ENCODE measurements at places on chromosomes 16 and 17. TPM values are rescaled to one million over a fixed set of nuclear protein-coding genes. Genes with fewer than 3 reads are reported as not detected.

DNA sequence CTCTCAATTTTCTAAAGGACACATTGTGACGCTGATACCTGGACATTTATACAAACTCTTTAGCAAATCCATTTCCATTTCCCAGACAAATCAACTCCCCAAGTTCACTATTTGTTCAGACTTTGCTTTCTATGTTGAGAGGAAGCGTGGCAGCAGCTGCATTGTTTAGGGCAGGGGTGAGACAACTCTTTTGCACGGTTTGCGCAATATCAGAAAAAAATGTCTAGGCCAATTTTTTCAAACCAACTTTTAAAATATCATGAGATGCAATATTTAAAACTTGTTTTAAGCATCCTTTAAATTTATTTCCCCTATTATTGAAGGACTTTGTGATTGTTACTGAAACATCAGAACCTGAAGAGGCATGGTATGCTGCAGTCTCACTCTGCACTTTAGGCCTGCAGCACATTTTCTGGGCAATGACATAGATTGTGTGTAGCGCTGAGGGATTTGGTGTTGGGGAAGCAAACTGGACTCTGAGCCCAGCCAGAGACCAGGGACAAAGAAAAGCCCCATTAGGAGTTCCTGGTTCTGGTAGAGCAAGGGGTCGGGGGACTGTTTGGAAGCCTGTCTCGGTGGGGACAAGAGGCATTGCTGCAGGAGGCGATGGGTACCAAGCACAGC, 6.4 kb upstream of the CCDC182 start:
- no peaks in the 10 kb centered on the region for H3K4me1 ChIP-seq
- no peaks in the 10 kb centered on the region for H3K27me3 ChIP-seq
- DNase-seq, result no peak
- no peaks in the 10 kb centered on the region for H3K36me3 ChIP-seq
- H3K4me3 ChIP-seq, result no peak overlapping the region
- no peak overlapping the region for H3K27ac ChIP-seq

- H3K4me1 ChIP-seq, result no peaks in the 10 kb centered on the region
- H3K36me3 ChIP-seq, result no peaks in the 10 kb centered on the region
- DNase-seq, result no peak
- H3K27me3 ChIP-seq, result no peaks in the 10 kb centered on the region
- no peak overlapping the region for H3K27ac ChIP-seq
- H3K4me3 ChIP-seq, result no peak overlapping the region
Measured at GRCh38 chr17:75683583-75683982, 16.4 kb downstream of the SAP30BP start.

The PMM2 gene
- 48.4 TPM for total RNA-seq

- no peak overlapping the region for H3K27ac ChIP-seq
- H3K27me3 ChIP-seq, result no peaks in the 10 kb centered on the region
- H3K4me3 ChIP-seq, result no peak overlapping the region
- no peaks in the 10 kb centered on the region for H3K4me1 ChIP-seq
Measured at GRCh38 chr16:88691924-88692560, 5.7 kb upstream of the SNAI3 start.

The PAQR4 gene
- total RNA-seq, result 5.7 TPM

DNA sequence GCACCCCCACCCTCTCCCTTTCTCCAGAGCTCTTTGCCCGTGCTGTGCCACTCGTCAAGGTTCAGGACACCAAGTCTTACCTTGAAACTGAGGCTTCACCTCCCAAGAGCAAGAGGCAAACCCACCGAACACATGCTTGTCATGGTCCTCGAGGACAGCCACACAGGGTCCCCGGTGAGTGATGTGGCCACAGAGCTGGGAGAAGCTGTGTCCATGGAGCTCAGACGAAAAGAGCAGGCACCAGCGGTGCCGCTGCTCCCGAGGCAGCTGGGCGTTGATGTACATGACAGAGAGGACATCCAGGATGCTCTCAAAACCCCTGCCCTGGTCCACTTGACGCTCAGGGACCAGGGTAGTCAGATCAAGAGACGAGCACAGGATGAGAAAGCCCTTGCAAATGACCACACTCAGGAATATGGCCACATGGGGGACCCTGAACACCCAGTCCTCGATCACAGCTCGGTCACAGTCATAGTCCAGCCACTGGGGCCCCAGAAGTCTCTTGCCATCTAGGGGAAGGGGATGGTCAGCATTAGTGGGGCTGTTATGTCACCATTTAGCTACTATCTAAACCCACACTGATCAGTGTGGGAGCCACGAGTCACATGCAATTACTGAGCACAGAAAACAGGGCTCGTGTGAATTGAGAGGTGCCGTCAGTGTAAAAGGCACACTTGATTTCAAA, 17.8 kb downstream of the MEAK7 start:
- H3K27ac ChIP-seq, result no peak overlapping the region
- H3K27me3 ChIP-seq, result no peaks in the 10 kb centered on the region

- H3K27ac ChIP-seq, result no peak overlapping the region
- H3K27me3 ChIP-seq, result no peaks in the 10 kb centered on the region
- no peak for DNase-seq
- H3K36me3 ChIP-seq, result no peaks in the 10 kb centered on the region
- H3K4me3 ChIP-seq, result no peak overlapping the region
- H3K4me1 ChIP-seq, result no peaks in the 10 kb centered on the region
Measured at GRCh38 chr17:73340093-73340596, 28.3 kb upstream of the CDC42EP4 start.

DNA sequence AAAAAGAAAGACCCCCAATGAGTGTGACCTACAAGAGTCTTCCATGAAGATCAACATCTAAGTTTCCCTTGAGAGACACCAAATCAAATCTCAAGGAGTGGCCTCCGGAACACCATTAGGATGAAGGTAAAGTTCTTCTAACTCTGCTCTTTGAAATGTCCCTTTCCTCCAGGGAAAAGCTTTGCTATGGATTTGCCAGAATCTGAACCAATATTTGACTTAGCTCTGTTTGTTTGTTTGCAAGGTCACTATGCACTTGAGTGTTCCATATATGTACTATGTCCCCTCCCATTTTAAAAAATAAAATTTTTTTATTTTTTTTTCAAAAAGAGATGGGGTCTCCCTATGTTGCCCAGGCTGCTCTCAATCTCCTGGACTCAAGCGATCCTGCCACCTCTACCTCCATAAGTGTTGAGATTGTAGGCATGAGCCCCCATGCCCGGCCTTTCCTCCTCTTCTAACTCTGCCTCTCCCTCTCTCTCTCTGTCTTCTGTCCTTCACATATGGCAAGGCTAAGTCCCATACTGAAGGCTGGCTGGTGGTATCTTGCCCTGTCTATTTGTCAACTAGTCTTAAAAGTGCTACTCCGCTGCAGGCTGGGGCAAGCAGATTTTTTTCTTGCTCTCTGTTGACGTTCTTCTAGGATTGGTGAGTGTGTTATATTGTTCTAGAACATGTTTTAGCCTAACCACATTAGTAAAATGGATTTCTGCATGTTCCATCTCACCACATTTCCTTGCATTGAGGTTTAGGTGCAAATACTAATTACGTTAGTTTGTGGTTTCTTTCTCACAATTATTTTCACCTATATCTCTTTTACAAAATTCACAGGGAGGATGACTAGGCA, 276.7 kb upstream of the DYNLRB2 start:
- H3K4me1 ChIP-seq, result no peaks in the 10 kb centered on the region
- no peak overlapping the region for H3K27ac ChIP-seq
- no peaks in the 10 kb centered on the region for H3K27me3 ChIP-seq
- no peaks in the 10 kb centered on the region for H3K36me3 ChIP-seq
- no peak for DNase-seq
- H3K4me3 ChIP-seq, result no peak overlapping the region

The MYO1D gene
- 358 TPM for total RNA-seq

DNA sequence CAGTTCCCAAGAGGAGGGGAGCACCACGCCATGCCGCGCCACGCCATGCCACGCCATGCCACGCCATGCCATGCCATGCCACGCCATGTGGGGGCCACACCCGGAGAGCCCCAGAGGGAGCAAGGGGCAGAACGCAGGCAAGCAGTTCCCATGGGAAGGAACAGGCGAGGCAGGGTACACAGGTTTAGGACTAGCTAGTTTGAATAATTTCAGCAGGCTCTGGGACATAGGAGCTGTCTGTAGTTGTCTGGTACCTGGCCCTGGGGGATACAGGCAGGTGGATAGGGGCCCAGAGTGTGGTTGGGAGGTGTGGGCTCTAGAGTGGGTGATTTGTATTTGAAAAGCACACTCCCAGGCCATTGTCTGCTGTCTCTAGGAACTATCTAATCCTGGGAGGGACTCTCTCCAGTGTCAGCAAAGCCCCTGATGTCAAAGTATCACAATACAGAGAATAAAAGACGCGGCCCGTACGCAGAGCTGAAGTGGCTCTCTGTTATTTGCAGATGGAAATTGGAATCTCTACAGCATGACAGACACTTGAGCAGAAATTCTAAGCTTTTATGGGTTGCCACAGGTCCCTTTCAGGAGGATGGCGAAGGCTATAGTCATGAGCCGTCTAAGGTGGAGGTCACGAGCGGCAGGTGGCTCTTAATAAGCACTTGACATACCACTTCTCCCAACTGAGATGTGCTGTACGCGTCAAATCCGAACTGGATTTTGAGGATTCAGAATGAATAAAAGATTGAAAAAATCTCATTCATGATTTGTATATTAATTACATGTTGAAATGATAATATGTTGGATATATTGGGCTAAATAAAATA, 220.8 kb upstream of the TNRC6C start:
- H3K4me1 ChIP-seq, result no peaks in the 10 kb centered on the region
- no peak overlapping the region for H3K27ac ChIP-seq
- no peaks in the 10 kb centered on the region for H3K27me3 ChIP-seq

GRCh38 chr17:39104046-39104445, 47.4 kb downstream of the PLXDC1 start:
- H3K27ac ChIP-seq, result no peak overlapping the region
- H3K4me3 ChIP-seq, result no peak overlapping the region
- H3K27me3 ChIP-seq, result no peaks in the 10 kb centered on the region
- H3K4me1 ChIP-seq, result no peaks in the 10 kb centered on the region
- DNase-seq, result no peak
- no peaks in the 10 kb centered on the region for H3K36me3 ChIP-seq

GRCh38 chr17:32311028-32311536, 30.9 kb downstream of the C17orf75 start:
- H3K27me3 ChIP-seq, result no peaks in the 10 kb centered on the region
- no peak for DNase-seq
- H3K36me3 ChIP-seq, result no peaks in the 10 kb centered on the region
- no peaks in the 10 kb centered on the region for H3K4me1 ChIP-seq
- no peak overlapping the region for H3K27ac ChIP-seq
- peak overlapping the region; percentile 29 for H3K4me3 ChIP-seq

DNA sequence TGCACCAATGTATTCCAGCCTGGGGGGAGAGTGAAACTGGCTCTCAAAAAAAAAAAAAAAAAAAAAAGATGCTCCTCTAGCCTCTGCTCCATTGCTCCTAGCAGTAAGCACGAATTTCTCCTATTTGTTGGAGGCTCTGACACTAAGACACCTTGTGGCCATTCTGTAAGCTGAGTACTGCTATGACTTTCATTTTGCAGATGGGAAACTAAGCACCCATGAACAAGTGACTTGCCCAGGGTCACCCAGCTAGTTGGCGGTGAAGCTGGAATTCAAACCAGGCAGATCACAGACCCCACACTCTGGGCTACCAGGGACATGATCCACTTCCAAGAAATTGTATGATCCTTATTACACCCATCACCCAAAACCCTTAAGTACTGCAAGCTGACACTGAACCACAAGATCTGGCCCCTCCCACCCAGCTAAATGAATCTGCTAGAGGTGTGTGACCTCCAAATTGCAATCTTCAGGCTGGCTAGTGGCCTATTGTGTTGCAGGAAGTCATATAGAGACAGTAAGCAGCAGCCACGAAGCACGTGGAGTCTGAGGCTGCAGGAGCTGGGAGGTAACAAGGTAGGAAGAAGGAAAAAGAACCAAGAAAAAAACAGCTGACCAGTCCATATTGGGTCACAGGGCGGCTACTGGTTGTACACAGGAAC, 209.4 kb downstream of the XYLT1 start:
- H3K27ac ChIP-seq, result no peak overlapping the region
- H3K4me1 ChIP-seq, result no peaks in the 10 kb centered on the region
- no peak for DNase-seq
- H3K27me3 ChIP-seq, result no peaks in the 10 kb centered on the region

DNA sequence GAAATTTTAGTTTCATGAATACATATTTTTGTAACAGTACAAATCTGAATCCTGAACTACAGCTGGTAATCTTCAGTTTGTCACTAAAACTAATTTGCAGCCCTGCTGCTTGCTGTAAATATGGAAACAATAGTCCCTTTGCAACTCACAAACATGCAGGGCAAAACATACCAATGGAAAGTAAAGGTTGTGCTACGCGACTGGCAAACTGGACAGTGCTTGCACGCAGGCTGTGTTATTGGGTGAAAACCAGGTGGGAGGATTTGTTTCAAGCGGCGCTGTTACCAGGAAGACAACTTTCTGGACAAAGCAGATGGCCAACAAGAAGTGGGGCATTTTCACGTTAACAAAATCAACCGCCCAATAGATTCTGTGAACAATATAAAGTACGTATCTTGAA, 93.5 kb downstream of the CDYL2 start:
- no peak overlapping the region for H3K4me3 ChIP-seq
- H3K36me3 ChIP-seq, result no peaks in the 10 kb centered on the region
- no peak overlapping the region for H3K27ac ChIP-seq

DNA sequence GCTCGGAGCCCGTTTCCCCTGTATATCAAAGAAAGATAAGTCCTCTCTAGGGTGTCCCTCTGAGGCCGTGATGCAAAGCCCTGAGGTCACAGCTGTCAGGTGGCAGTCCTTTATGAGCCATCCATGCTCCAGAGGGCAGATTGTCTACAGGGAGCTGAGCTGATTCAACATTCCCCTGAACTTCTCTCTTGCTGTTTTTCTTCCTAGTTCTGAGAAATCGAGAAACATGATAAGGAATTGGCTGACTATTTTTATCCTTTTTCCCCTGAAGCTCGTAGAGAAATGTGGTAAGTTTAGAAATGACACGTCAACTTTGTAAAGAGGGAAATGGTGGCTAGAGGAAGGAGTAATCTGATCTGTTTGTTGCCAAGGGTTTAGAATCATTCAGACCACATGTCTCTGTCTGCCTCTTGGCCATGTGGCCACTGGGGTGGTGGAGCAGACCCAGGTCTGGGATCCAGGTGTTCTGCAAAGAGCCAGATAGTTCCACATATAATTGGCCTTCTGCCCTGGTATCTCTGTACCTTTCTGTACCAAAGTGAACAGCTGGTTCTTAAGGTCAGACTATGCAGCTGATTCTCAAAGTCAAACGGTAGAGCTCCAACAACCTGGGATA, 3.5 kb downstream of the CTNS start:
- H3K27me3 ChIP-seq, result no peaks in the 10 kb centered on the region
- no peak for DNase-seq
- H3K27ac ChIP-seq, result no peak overlapping the region
- H3K4me3 ChIP-seq, result no peak overlapping the region

DNA sequence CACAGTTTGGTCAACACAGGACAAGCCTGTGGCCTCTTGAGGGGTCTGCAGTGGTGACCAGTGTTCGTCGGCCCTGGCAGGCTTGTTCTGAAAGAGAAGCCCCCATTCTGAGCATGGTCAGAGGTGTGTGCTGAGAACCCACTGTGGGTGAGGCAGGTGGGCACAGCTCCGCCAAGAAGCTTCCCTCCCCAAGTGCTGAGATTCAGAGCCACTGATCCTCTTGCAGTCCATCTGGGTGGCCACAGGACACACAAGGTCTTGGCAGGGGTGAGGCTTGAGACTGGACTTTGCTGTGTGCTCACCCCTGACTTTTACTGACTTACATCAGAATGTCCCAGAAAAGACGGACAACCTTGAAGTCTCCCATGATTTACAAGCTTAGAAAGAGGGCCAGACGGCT, 18.7 kb downstream of the MPRIP start:
- no peak for DNase-seq
- H3K27me3 ChIP-seq, result no peaks in the 10 kb centered on the region
- H3K4me1 ChIP-seq, result no peaks in the 10 kb centered on the region
- no peak overlapping the region for H3K4me3 ChIP-seq
- H3K36me3 ChIP-seq, result no peaks in the 10 kb centered on the region
- no peak overlapping the region for H3K27ac ChIP-seq

All from aorta (tissue), 5 donors.